HEK293T (cell line): ENCODE measurements at places on chromosomes 2 and 18.
A peak's percentile ranks its signal among the peaks of the same experiment; 100 is the strongest.

- no peak for DNase-seq
Measured at GRCh38 chr2:46828491-46829230, 86.9 kb downstream of the MCFD2 start.

- DNase-seq, result no peak
Measured at GRCh38 chr18:9321017-9321452, 13.5 kb upstream of the TWSG1 start.

DNA sequence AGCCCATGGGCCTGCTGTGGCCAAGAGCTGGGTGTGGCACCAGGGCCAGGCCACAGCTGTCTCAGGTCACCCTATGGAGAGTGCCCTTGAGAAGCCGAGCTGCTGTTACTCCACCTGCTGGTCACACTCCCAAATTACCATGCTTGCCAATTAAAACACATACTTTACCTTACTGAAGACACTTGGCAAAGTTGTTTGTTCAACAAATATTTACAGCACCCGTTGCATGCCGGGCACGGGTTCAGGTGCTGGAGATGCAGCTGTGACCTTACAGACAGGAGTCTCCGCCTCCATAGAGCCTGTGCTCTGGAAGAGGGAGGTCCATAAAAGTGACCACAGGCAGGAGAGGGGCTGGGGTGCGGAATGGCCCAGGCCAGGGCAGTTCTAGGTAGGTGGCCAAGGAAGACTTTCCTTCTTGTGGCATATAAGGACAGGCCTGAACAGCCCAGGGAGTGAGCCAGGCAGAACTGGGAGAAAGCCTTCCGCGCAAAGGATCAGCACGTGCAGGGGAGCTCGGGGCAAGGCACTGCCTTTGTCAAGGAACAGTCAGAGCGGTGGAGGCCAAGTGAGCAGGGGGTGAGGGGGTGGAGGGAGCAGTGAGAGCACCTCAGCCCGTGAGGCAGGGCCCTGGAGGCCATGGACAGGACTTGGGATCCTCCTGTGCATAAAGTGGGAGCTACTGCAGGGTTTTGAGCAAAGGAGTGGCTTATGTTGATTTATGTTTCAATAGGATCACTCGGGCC is 23.6 kb upstream of the RBM44 start:
- DNase-seq, result peak; percentile 63

DNA sequence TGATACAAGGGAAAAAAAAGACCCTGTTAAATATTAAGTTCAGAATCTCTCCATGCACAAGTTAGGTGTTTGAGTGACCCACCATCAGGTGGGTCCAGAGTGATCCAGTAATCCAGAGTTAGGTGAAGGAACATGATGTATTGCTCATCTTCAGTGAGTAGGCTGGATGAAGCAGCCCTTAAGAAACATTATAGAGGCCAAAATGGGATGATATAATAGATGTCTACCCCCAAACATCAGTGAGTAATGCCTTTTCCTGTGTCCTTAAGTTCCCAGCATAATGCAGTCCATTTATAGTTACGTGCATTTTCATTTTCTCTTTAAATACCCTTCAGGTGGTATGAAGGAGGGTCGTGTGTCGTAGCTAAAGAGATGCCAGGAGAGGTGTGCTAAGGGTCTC is 89.6 kb downstream of the MAP4K4 start:
- DNase-seq, result no peak

DNA sequence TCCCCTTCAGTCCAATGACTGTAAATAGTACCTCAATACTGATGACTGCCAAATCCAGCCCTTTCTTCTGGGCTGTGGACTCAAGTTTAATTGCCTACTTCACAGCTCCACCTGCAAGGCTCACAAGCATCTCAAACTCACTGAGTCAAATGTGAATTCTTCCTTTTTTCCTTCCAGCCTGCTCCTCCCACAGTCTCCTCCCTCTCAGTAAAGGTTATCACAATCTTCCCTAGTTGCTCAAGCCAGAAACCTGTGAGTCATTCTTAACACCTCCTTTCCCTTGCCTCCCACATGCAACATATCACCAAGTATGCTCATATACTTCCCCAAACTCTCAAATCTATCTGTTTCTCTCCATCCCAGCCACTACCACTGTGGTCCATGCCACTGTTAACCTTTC is 3.7 kb upstream of the MFSD6 start:
- no peak for DNase-seq

GRCh38 chr2:72026819-72027425 is 120.7 kb downstream of the CYP26B1 start:
- DNase-seq, result no peak

GRCh38 chr2:171712051-171712450 is 24.8 kb downstream of the DYNC1I2 start:
- peak; percentile 9 for DNase-seq

DNA sequence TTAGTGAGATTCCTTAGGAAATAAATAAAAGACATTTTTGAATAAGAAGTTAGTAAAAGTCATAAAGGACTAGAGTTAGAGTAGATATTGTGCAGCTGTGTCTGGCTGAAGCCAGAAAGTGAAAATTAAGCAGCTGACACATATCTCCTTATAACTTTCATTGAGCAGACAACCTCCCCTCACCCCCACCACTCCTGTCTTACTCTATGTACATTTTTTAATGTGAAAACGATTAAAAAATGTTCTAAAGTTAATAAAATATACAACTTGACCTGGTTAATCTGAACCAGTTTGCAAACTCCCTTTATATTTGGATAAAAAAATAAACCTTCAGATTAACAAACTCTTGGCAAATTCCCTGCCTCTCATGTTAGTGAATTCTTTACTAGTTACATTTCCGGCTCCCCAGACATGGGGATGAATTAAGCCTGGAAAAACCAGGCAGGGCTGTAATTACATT is 462.8 kb downstream of the MEIS1 start:
- no peak for DNase-seq

- no peak for DNase-seq
Measured at GRCh38 chr2:26223018-26223417, 21.4 kb downstream of the HADHA start.
